ENCODE measurements at places on chromosomes 1 and 21.

DNA sequence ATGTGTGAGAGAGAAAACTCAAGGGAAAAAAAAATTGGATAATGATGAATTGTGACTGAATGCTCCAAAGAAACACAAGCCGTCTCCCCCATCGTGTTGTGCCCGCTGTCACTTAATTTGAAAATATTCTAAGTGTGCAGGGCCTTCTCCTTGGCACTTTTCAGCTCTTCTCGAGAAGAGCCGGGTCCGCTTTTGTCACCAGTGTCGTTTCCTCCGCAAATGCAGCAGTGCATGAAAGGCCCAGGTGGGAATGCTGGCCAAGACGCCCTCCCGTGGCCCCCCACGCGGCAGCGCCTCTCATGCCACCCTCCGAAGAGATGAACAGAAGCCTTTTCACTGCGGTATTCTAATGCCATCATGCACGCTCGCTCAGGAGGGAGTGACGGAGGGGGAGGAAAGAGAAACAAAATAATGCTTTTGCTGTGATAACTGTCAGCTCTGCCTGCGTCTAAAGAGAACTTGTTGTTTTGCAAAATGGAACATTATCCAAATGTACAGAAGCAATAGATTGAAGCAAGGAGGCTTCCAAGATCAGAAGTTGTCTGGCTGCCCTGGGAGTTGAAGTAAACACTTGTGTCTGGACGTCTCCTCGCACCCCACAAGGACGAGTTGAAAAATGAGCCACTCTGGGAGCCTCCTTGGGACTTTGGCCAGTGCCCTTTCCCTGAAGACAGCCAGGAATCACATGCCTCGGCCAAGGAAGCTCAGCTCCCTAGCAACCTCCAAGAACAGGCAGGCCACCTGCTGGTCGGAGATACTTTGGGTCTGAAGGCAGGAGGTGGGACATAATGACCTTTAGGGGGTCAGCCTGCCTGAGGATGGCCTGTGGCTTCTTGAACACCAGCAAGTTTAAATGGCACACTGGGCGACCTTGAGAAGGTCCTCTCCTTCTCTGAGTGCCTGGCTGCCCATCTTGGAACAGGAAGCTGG is 166.1 kb upstream of the ZC3H12A start:
- DNase-seq: no peak

DNA sequence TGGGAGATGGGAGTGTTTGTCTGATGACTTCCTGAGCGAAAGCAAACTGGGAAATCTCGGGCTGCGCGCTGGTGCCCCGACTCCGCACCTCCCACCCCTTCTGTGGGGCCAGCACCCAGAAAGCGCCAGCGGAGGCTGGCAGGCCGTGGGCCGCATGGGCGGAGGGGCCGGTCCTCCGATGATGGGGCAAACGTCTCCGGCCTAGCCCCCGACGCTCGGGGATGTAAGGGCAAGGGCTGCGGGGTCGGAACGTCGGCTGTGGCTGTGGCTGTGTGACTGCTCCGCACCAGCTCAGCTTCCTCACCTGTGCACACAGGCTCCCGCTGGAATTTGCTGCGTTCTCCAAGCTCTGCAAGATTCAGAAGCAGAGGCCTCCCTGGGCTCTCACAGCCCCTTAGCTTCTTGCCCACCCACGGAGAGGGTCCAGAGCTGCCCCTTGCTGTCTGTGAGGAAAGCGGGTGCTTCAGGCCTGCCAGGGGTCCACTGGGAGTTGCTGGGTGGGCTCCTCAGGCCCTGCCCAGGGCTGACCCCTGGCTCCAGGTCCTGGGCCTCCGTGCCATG is 35.0 kb downstream of the COL18A1 start:
- DNase-seq: no peak

GRCh38 chr1:228214921-228215662 is 7.2 kb downstream of the OBSCN start:
- no peak for DNase-seq

GRCh38 chr1:225748529-225748928 is 29.1 kb upstream of the SRP9 start:
- DNase-seq: no peak

GRCh38 chr1:170634824-170635410 is 29.0 kb upstream of the PRRX1 start:
- DNase-seq: no peak

DNA sequence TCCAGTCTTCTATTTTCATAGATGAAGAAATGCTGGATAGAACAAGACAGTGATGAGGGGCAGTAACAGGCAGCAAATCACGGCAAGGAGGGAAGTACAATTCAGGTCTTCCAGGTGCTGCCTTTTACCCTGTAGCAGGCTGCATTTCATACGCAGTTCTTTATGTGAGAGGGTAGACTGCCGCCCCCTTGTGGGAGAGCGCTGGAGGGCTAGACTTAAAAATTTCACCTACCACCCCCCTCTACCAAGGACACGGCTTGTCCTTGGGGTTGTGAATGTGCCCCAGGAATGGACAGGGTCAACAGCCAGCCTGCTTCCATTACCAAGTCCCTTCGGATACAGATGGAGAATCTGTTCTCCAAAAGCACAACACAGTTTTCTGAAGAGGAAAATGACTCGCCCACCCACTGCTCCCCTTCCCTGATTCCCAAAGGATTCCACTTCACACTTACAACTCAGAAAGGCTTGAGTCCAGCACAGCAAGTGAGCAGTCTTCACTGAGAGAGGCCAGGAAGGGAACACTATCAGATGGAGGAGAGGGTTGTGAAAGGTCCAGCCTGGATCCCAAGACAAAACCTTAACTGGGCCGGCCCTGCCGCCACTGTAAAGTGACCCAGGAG is 7.4 kb downstream of the WDR77 start:
- peak; percentile 58 for DNase-seq

DNA sequence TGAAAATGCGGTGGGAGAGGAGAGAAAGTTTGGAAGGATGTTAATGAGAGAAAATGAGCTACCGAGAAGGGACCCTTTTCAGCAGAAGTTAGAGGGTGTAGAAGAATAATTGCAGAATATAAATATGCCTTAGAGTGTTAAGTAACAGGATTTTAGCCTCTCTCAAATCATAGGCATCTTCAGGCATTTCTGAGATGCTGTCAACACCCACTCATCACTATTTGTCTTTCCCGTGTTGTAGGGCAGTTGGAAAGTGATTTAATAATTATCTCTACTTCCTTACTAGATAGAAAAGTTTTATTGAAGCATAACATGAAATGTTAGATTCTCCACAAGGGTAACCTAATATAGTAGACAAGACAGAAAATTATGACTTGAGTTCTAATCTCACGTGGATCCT is 96.4 kb upstream of the RGS4 start:
- no peak for DNase-seq

DNA sequence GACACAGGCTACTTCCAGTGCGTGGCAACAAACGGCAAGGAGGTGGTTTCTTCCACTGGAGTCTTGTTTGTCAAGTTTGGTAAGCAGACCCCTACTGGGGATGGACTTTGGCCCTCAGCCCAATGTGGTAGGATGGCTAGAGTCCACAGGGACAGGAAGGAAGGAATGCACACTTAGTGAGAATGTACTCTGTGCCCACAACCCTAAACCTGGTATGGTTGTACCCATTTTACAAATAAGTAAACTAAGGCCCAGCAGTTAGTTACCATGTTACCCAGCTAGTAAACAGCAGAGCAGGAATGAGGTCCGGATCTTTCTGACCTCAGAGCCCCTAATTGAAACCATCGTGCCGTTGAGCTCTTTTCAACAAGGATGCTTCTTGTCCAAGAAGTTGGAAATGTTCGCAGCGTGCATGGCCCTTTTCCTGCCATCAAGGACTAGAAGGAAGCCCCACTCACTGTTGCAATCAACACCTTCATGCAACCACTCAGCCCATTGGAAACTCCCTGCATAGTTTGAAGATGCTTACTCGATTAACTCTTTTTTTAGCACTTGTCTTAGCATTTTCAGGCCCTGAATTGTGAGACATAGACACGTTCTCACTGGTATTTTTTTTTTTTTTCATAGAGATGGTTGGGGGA is 153.4 kb upstream of the UBE2U start:
- no peak for DNase-seq

DNA sequence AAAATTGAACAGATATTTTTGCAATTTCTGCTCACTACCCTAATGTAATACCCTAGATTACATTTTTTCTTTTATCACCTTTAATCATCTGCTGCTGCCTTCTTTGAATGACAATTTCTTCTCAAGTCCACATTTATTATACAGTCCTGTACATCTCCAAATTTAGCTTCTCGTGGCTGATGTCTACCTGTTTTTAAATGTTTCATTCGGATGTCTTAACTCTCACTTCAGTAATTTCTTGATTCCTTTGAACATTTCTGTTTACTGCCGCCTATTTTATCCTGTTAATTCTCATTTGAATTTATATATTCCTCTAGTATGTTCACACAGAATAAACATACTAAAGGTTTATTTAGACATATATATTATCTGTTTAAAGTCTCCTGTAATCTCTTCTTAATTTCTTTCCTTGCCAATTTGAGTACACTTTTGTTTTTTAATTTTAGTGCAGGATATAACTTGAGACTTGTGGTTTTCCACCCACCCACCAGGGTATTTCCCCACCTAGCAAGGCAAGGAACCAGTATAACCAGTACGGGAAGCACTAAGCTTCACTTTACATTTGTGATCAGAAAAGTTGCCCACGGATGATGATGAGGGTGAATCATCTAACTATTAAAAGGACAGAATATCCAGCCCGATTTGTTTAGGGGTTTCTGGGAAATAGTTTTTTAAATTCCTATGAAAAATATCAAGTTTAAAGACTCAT is 12.7 kb downstream of the INSL5 start:
- peak; percentile 57 for DNase-seq

- DNase-seq: peak; percentile 96
These were observed 34.9 kb upstream of the RUNX3 start for GRCh38 chr1:24964811-24965570.
